ENCODE measurements at places on chromosomes 6 and 20.

GRCh38 chr20:10429443-10429981 is 4.5 kb downstream of the MKKS start:
- DNase-seq = no peak

DNA sequence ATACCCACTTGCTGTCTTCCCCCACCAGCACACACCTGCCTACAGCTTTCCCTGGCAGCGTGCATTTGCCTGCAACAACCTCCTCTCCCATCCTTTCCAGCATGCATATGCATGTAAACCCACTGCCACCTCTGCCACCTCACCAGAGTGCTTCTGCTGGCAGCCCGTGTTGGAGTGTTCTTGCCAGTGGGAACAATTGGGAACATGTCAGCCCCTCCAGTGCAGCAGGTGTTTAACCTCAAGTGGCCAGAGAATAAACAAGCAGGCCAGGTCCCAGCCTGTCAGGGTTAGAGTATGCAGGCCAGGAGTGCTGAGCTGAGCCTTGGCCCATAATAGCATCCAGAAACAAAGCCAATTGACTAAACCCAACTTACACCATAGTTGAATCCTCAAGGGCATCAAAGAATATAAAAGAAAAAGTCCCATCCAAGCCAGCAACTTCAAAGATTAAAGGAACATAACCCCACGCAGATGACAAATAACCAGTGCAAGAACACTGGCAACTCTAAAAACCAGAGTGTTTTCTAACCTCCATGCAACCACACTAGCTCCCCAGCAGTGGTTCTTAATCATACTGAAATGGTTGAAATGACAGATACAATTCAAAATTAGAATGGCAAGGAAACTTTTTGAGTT is 1212.1 kb upstream of the CITED2 start:
- no peak for DNase-seq

GRCh38 chr6:161838306-161839035 is 564.6 kb upstream of the AGPAT4 start:
- DNase-seq = no peak

- DNase-seq = no peak
Observed at GRCh38 chr20:45345104-45345936, 2.9 kb downstream of the SDC4 start.

GRCh38 chr6:69816569-69816968 is 19.8 kb upstream of the LMBRD1 start:
- DNase-seq = no peak

- DNase-seq = no peak
Observed at GRCh38 chr6:33558801-33559200, 21.3 kb downstream of the BAK1 start.

GRCh38 chr6:5718231-5718947 is 288.3 kb downstream of the NRN1 start:
- DNase-seq = no peak

GRCh38 chr20:47201074-47201730 is 155.3 kb downstream of the ZMYND8 start:
- no peak for DNase-seq

DNA sequence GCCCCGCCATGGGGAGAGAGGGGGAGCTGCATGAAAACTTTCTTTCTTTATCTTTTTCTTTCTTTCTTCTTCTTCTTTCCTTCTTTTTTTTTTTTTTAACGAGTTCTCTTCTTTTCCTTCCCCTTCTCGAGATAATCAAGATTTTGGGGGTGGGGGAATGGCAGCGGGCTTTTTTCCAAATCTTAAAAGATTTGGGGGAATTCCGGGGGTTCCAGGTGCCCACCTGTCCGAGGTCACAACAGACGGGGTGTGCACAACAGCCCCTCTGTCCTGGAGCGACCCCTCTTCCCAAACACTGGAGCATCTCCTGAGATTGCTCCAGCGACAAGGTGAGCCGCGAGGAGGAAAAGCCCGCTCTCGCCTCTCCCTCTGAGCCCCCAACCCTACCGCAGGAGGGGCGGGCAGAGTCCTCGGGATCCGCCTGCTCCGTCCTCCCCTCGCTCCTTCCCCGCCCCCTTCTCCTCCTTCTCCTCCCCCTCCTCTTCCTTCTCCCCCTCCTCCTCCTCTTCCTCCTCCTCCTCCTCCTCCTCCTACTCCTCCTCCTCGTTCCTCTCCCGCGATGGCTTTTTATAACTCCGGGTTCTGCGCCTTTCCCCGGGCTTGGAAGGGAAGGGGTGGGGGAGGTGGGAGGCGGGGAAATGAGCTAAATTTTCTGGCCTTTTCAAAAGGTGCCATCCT is 689 bp upstream of the KCNB1 start:
- no peak for DNase-seq

DNA sequence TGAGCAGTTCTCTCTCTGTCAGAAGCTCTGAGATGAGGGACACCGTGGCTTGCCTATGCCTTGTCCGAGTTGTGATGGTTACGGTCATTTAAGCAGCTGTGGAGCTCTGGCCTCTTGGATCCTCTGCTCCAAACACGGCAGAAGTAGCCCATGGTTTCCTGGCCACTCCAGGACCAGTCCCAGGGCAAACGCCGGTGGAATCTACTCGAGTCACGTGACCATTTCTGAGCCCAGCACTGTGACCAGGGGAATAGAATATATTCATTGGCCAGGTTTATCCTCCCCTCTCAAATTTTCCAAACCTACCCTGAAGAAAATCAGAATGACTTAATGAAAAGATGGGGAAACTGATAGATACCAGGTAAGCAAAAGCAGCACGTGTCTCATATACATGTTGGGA is 152.8 kb downstream of the TTLL2 start:
- no peak for DNase-seq

DNA sequence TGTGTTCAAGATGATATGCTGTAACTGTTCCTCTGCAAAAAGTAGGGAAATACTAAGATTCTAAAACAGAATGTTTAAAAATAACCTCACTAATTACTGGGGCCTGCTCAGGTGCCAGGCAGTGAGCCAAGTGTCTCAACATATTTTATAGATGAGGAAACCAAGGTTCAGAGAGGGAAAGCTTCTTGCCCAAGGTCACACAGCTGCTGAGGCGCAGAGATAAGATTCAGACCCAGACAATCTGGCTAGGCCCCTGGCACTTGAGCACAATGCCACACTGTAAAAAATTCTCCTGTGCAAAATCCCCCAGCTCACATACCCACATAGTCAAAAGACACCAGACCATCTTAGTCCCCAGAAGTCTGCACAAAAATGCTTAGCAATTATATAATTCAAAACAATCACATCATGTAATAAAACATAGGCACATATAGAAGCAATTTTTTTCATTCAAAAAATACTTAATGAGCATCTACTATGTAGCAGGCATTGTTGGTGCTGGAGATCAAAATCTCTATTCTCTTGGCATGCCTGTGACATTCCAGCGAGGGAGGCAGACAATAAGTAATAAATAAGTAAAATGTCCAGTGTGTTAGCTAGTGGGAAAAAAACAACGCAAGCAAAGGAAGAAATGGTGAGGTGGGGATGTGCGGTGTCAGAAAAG is 10.3 kb downstream of the PREX1 start:
- DNase-seq = no peak

DNA sequence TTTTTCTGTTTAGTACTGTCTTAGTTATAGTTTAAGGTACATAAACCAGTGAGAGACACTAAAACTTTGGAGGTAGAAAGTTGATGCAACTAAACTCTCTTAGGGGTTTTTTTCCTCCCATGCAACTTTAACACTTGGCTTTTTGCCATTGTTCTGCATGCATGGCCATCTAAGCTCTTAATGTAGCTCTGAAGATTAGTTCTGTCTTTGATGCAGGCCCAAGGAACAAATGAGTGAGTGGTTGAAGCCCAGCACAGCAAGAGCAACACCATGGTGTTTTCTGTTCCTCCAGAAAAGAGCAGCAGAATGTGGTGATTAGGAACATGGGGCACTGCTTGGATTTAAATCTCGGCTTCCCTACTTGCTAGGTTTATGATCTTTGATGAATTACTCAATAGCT is 89.3 kb downstream of the L3MBTL3 start:
- DNase-seq = no peak

GRCh38 chr20:36349384-36350170 is 43.4 kb downstream of the DLGAP4 start:
- DNase-seq = no peak

DNA sequence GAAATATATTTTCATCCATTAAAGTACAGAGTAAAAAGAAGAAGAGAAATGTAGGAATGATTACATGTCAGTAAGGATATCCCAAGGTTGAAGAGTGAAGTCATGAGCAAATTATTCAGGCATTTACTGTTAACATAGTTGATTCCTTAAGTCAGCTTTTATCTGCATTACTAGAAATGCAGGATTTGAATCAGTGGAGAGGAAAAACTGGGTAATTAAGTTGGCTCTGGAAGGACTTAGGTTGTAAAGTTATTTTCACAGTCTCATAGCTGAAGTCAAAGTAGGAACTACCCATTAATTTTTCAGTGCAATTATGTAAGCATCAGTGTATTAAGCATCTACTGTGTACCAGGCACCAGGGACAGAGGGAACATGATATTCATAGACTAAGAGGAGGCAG is 7.8 kb downstream of the NAA20 start:
- no peak for DNase-seq

- DNase-seq = no peak
Observed at GRCh38 chr20:23753589-23753988, 2.9 kb upstream of the CST1 start.

DNA sequence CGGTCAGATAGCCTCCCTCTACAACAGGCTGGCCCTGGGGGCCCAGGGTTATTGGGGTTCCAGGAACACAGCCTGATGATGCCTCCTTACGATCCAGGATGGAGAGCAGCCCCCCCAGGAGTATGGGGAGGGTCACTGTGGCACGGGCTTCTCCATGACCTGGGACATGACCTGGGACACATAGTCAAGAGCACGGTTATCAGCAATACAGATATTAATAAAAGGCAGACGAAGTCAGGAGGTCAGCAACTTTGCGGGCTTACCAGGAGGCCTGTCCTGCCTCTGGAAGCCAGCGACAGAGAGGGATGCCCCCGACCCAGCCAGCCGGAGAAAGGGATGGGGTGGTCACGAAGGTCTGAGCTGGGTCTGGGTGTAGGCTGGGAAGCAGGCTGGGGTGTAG is 795 bp downstream of the MMP24OS start:
- no peak for DNase-seq

DNA sequence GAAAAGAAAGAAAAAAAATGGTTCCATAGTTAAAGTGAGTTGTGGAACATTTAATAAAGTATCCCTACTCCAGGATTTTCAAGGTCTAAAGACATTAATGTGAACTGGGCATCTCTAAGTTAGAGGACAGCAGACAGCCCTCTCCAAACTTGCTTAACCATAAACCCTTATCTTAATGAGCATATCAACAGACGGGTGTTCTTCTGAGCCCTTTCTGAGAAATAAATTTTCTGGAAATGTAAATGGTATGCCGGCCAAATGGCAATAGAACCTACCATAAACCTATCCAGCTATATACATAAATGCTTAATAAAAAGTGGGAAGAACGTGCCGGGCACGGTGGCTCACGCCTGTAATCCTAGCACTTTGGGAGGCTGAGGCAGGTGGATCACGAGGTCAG is 12.5 kb downstream of the SLC18B1 start:
- DNase-seq = no peak

DNA sequence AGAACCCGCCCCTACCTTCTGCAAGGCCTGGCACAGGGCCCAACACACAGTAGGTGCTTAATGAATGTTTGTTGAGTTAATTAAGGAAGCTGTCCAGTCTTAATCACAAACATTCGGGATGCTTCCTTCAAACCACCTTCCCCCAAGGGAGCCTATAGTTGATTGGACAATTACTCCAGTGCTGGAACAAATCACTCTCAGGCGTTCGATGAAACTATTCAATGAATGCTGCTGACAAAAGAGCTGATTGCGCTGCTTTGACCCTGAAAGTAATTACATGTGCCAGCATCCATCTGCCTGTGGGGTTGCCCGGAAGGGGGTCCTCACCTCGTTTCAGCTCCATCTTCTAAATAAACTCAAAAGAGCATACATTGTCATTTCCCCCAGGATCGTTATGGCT is 112.0 kb upstream of the SRSF6 start:
- no peak for DNase-seq

GRCh38 chr20:23127506-23128279 is 41.6 kb upstream of the CD93 start:
- DNase-seq = no peak

- no peak for DNase-seq
Observed at GRCh38 chr6:113859349-113860180, 2.4 kb downstream of the MARCKS start.

DNA sequence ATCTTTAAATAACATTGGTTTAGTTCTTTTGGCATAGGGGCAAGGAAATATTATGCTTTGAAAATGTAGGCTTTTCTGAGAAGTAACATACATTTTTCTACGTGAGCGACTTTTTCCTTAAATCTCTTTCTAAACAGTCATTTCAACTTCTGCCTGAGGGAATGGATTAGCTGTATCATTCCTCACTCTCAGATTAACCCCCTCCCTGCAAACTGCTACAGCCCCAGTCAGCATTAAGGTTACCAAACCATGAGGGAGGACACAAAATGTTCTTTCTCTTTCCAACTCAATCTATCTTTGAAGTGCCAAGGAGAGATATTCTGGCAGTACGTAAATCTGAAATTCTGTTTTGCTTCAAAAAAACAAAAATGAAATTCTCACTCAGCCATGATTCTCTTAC is 231.3 kb upstream of the FLRT3 start:
- DNase-seq = no peak

GRCh38 chr6:154682633-154683125 is 50.5 kb upstream of the SCAF8 start:
- DNase-seq = no peak

- DNase-seq = peak; percentile 23
Observed at GRCh38 chr6:37396571-37397180, 36.3 kb upstream of the CMTR1 start.

DNA sequence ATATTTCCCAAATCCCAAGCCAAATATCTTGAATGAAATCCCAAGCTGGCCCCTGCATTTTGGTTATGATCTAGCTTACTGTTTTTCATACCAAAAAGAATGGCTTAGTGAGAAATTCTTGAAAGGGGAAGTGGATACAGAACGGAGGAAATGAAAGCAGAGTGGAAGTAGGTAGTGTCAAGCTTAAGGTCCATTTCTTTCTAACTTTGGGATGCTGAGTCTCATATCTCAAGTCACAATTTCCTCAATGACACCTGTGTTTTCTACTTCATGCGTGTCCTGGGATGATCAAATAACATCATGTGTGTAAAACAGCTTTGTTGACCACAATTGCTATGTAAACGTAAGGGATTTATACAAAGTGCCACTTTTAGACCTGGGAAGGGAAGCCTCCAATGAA is 238.8 kb upstream of the SLC35B3 start:
- DNase-seq = no peak

DNA sequence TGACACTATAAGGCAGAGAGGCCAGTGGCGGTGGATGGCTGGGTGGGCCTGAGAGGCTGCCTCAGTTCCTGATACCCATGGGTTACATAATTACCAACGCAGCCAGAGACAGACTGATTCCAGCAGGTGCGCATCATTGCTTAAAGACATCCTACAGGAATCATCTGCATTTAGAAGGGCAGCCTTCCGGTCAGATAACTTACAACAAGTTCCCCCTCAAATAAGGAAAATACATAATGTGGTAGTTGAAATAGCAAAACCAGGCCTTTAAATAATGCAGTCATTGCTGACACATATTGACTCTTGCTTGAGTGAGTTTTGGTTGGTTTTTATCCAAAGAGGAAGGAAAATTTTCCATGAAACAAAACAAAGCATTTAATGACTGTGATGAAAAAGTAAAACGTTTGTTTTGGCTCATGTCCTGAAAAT is 81.9 kb downstream of the SIM1 start:
- DNase-seq = no peak

- no peak for DNase-seq
Observed at GRCh38 chr6:57248311-57248895, 26.3 kb upstream of the RAB23 start.

Measured in GOT3 (cell line).